Smooth muscle cell of trachea (primary cell): ENCODE measurements at places on chromosomes 3 and 15. TPM values are rescaled to one million over a fixed set of nuclear protein-coding genes. Genes with fewer than 3 reads are reported as not detected.

C2CD4A gene
- not detected in 2 replicates for total RNA-seq

ABTB1 gene
- 13.7 and 18.0 TPM in 2 replicates for total RNA-seq

TMEM207 gene
- total RNA-seq = not detected in 2 replicates

NCK1 gene
- total RNA-seq = 57.5 and 60.5 TPM in 2 replicates
